Esophagus squamous epithelium (tissue), 5 donors: ENCODE measurements at places on chromosomes 16 and 17.

- DNase-seq, result no peak
Observed at GRCh38 chr17:81386646-81387099, 8.6 kb upstream of the BAHCC1 start.

GRCh38 chr16:10497132-10498101, 83.0 kb downstream of the EMP2 start:
- no peak for DNase-seq

- no peak for DNase-seq
Observed at GRCh38 chr17:83029571-83029970, 49.8 kb upstream of the METRNL start.

GRCh38 chr16:56603589-56603988, 4.8 kb upstream of the MT2A start:
- DNase-seq, result no peak

- DNase-seq, result no peak
Observed at GRCh38 chr17:58268774-58269556, 11.8 kb downstream of the MPO start.

DNA sequence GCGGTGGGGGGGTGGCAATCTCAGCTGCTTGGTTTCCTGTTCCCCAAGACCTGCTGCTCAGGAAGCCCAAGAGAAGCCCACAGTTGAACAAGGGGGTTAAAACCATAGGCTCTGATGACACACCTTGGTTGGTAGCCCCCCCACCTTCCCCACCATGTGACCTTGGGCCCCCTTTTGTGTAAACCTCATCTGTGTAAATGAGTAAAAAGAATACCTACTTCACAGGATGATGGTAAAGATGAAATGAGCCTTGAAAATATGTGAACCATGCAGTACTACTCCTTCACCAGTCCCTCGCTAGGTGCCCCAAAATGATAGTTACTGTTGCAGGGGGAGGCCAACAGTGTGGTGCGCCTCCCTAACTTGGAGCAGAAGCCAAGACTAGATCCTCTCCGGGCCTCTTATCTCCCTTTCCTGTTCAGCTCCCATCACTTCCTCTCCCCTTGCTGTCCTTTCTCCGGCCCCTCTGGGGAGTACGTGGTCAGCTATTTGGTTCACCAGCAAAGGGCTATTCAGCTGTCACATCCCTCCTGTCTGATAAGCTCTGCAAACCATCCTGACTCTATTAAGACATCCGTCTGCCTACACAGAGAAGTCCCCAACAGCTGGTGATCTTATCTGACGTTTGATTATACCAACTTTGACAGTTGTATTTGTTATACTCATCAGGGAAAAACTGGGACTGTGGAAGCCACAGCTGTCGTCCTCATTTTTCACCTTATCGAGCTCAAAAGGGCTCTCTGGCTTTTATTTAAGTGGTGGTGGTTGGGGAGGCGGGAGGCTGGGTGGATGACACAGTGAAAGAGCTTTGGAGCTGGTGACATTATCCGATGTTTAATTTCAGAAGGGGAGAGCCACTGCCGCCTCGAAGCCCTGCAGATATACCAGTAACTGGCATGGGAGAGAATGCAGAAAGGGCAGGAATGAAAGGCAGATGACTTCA, 19.9 kb downstream of the DCAKD start:
- no peak for DNase-seq

DNA sequence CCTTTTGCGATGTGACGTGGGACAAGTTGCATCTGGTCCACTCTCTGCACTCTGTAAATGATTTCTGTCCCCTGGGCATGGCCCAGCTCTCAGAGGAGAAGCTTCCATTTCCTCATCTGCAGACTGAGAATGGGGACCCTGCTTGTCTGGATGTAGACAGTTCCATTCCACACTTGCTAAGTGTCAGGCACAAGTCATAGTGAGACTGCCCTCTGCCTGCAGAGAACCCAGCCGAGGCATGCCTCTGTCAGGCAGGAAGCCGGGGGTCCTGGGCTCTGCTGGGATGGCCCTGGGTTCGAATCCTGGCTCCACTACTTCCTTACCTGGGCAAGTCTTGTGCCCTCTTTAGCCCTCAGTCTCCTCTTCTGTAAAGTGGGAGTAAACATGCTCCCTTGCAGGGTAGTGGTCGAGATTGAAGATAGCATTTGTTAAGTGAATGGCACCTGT, 4.1 kb downstream of the MAP2K3 start:
- no peak for DNase-seq

DNA sequence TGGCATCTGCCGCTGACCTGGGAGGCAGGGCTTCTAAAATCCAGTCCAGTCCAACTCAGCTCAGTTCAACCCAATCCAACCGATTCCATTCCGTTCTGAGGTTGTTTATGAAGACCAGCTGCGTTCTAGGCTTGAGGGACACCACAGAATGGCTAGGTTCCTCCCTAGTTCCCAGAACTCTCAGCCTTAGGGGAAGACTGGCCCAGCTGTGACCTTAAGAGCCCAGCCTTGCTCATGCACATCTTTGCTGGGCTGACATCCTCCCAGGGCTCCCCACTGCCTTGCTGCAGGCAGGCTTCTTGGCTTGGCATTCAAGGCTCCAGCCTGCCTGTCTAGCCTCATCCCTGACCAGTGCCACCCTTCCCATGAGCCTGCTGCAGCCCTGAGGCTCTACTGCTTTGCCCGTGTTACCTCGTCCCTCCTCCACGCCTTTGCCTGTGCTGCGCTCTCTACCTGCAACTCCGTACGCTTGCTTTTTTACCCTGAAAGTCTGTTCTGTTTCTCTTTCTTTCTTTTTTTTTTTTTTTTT, 7.9 kb downstream of the SLC12A3 start:
- DNase-seq, result no peak

DNA sequence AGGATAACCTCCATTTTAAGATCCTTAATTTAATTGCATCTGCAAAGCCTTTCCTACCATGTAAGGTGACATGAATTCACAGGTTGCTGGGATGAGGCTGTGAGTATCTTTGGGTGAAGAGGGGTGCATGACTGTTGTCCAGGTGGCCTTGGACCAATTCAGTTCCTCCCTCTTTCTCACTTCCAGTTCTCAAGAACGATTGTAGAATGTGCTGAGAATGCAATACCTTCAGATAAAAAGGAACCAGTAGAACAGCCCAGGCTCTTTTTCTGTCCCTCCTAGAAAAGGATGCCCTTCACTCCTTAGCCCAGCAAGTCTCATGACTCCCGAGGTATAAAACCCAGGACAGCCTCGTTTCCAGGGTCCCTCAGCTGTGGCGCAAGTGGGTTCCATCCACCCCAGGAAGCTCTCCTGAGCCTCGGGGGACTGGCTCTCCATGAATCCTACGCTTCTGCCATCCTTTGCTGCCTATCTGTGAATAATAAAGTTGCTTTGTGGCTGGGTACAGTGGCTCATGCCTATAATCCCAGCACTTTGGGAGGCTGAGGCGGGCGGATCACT, 61.6 kb upstream of the FA2H start:
- no peak for DNase-seq

- no peak for DNase-seq
Observed at GRCh38 chr17:9211133-9211765, 189.9 kb downstream of the NTN1 start.

GRCh38 chr17:62931101-62931500, 34.9 kb upstream of the TANC2 start:
- DNase-seq, result no peak

DNA sequence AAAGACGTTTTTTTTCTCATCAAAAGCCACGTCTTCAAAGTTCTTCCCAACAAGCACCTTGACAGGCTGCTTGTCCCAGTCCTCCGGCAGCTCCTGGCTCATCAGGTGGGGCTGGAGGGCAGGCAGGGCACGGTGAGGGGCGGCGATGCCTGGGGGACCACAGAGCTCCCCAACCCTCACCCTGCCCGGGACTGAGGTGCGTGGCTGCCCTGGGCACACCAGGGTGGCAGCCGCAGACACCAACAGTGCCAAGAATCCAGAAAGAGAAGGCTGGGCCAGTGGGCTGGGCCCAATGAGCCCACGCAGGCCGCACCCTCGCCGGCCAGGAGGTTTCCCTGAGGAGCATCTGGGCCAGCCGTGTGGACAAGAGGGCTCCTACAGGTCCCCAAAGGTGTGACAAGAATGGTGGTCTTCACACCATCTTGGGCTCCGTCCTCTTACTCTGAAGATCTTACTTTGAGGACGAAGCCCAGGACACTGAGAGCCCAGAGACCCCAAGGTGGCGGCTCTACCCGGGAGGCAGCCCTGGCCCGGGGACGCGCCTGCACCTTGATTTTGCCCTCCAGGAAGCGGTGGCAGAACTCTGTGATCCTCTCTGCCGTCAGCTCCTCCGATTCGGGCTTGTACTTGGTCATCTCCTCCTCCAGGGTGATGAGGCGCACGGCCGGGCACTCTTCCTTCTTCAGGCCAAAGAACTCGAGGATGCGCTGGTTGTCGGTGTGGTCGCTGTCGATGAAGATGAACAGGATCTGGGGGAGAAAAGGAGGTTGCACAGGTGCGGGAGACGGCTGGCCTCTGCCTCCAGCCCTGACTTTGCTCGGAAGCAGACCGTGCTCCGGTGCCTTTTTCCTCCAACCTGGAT, 11.3 kb upstream of the PPP1R27 start:
- DNase-seq, result no peak

DNA sequence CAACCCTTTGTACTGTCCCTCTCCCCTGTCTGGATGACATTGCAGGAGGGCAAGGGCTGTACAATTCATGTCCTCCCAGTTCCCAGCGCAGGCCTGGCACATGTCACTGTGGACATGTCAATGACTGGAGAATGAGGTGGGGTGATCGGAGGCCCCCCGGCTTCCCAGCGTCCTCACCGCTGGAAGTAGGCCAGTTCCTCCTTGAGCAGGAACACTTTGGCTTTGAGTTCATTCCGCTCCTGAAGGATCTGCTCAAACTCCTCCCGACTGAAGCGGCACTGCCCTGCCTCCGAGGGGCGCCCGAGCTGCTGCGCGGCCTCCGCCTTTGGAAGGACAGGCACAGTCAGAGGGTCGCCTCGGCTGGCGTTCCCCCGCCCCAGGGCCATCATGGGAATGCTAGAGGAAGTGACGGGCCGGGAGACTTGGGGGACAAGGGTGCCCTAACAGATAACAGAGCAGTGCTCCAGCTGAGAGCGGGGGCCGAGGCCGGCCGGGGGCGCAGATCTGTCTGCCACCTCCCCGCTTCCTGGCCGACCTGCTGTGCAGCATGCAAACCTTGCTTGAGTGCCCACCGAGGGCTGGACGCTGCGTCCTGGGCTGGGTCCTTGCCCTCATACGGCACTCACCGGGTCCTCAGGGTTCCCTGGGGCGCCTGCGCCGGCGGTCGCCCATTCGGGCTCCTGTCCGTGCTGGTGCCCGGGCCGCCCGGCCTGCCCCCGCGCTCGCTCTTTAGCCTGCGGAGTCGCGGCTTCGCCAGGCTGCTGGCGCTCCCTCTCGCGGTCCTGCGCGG, 1.3 kb downstream of the RILP start:
- no peak for DNase-seq

GRCh38 chr17:51629232-51629631, 368.9 kb downstream of the UTP18 start:
- DNase-seq, result no peak

DNA sequence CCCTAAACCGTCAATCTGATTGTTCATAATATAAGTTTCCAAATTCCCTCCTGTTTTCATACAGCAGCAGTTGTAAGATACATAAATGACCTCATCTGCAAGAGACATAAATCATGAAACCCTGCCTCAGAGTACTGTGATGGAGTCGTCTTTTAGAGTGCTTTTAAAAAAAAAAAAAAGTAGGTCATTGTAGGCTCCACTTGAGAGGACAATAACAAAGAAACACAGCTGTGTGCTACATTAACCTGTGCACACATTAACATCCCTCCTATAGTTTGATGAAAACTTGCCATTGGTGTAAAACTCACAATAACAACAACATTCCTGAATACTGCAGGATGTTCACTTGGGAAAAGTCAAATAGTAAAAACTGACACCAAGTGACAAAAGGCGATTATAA, 56.5 kb downstream of the XPO6 start:
- DNase-seq, result no peak

DNA sequence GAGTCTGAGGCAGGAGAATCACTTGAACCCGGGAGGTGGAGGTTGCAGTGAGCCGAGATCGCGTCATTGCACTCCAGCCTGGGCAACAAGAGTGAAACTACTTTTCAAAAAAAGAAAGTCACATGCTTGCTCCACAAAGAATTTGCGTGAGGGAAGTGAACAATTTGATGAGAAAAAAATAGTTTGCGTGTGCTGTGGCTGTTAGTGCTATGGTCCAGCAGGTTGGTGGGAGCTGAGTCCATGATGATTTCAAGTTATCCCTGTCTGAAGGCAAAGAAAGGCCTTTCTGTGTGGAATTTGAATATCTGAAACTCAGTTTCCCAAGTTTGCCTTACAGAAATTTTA, 21.0 kb downstream of the PRCD start:
- DNase-seq, result no peak

- DNase-seq, result no peak
Observed at GRCh38 chr17:19237389-19238166, 412 bp downstream of the EPN2 start.

GRCh38 chr17:59399914-59400313, 68.5 kb downstream of the YPEL2 start:
- DNase-seq, result no peak

- DNase-seq, result no peak
Observed at GRCh38 chr17:6574687-6575595, 18.6 kb upstream of the PITPNM3 start.

DNA sequence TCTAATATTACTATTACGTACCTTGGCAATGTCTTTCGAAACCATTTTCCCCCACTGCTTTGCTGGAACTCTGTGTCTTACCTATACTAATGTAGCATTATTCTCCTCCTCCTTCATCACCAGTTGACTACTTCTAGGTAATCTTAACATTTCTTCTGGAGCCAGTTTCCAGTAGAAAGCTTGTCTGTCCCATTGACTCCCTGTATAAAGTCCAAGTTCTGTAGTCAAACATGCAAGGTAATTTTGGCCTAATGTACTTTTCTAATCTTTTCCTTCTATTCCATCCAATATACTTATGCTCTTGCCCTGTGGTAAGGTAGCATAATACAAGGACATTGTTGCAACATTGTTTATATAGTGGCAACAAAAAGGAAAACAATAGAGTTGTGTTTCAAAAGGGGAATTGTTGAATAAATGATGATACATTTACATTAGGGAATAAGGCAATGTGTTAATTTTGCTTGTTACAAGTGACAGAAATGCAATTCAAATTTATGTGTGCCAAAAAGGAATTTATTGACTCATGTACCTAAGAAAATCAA, 27.9 kb downstream of the OMG start:
- DNase-seq, result no peak

GRCh38 chr17:50114849-50115357, 15.1 kb downstream of the SAMD14 start:
- DNase-seq, result no peak

DNA sequence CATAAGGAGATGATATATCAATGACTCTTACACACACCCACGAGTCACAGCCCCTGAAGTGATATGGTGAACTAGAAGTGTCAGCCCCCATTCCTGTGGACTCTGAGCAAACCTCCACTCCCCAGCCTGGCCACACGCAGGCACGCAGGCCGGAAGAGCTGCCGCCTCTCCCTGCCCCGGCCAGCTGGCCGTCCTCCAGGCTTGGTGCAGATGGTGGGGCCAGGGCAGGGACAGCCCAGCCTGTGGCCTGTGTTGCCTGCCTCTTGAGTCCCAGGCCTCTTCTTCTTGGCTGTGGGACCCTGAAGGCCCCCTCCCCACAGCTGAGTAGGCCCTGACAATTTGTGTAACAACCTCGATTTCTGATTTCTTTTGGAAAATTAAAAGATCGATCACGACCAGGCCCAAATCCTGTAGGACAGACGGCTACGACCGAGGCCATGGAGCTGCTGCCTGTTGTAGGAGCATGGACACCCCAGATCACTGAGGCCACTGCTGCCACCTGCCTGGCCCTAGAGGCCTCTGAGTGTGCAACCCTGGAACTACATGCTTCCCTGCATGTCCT, 10.0 kb upstream of the MPRIP start:
- DNase-seq, result no peak
